ENCODE measurements at places on chromosomes 5 and 9. TPM values are rescaled to one million over a fixed set of nuclear protein-coding genes. Genes with fewer than 3 reads are reported as not detected.

The PCDHGA7 gene
- 6.5 TPM for total RNA-seq

GRCh38 chr5:138946241-138946623, 71.1 kb upstream of the LRRTM2 start:
- no peak for DNase-seq

- DNase-seq, result peak; percentile 29
Measured at GRCh38 chr5:125835293-125836172, 587.7 kb upstream of the GRAMD2B start.

DNA sequence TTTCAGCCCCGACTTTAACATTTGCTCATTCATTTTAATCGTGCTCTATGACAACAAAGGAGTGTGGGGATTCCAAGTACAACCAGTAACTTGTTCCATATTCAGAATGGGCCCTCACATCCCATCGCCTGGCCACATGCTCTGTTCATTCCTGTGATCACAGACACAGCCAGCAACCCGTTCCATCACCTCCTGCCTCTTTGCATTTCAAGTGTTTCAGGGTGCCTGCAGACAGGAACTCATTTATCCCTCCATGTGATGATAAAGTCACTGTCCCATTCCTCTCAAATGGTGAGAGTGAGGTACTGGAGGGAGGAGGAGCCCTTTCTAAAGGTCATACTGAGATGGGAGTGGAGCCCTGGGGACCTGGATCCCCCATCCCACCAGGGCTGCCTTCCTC, 571.1 kb downstream of the MAT2B start:
- DNase-seq, result no peak

The NOXA1 gene
- total RNA-seq, result 0.88 TPM
